GM12892 (cell line): ENCODE measurements at places on chromosomes 2 and 18.
A peak's percentile ranks its signal among the peaks of the same experiment; 100 is the strongest.

DNA sequence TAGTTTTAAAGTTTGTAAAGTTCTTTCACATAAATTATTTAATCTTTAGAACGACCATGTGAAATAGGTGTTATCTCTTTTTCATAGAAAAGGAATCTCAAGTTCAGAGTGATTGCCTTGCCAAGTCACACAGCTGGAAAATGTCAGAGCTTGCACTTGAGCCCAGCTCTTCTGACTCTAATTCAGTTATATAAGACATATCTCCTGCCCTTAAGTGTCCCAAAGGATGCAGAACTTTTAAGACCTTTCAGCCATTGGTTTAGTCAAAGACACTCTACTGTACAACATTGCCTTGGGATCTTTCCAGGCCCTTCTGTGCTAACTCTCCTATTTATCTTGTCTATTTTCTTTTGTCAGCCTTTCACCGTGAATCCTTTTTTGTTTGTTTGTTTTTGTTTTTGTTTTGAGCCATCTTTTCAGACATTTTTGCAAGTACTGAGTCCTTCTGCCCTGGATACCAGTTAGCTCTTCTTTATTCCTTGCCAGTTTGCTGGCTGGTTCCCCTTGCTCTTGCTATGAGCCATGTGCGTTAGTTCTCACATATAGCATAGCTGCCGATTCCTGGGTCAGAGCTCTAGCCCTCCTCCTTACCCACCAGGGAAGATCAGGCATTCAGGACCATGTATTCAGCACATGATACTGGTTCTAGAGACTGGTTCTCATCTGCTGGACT lies 160.0 kb upstream of the MYO3B start:
- no peak for DNase-seq

- no peak for DNase-seq
These were observed 56.0 kb downstream of the CELF4 start for GRCh38 chr18:37509600-37509999.

DNA sequence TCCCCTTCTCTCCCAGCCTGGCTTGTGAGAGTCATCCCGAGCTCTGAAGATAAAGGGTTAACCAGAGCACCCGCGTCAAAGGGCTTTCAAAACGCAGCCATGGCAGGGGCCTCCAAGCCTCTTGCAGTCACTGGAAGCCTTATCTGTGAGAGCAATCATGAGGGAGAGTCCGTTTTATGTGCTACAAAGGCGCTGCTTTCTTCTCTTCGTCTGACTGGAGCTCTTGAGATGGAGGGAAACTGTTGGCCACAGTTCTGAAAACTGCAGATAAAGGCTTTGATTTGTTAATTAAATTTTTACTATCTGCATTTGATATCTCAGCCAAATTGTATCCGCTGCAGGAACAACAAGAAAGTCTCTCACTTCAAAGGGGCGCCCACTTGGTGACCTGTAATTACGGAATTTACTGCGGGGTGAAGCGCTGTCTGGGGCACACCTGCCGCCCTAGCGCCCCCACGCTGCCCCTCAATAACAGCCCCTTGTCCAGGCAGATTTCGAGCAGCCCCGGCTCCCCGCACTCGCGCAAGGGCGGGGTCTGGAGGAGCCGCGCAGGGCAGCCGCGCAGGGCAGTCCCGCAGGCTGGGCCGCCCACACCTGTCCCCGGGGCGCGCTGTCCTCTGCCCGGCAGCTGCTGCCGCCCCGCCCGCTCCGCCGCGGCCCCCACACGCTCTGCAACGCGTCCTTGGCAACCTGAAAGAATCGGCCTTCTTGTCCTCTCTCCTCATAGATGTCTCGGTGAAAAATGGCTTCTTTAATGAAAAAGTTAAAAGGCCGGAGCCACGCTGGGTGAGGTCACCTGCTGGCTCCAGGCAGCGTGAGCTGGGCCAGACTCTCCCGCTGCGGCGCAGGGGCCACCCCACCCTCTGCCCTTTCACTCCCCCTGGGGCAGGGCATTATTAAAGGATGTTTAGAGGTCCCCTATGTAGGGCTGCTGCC lies 217.9 kb downstream of the VAPA start:
- DNase-seq = no peak

- no peak for DNase-seq
These were observed 60.4 kb downstream of the GRB14 start for GRCh38 chr2:164560902-164561301.

DNA sequence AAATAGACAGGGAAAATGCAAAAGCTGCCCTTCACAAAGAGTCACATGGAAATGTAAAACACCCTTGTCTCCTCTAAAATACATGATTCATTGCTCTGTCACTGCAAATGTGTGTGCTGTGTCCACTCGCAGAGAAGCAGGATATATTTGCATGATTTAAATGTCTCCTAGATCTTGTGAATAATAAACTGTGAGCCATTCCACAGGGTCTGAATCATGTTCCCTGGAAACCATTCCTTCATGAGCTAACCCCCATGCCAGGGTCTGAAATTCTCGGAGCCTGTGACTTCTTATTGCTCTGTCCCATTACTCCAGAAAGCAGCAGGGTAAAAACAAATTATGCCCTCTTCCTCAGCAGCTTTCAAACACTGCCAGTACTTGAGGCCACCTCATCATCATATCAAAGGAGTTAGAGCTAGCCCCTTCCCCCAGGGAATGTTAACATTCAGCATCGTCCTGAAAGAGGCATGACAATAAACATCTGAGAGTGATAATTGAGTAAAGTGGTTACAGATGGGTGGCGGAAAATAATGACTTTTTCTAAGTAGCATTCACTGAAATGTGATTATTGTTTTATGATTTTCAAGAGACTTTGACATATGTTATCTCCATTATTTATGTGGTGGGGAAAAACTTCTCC lies 11.7 kb upstream of the CNGA3 start:
- no peak for DNase-seq

- no peak for DNase-seq
These were observed 8.4 kb downstream of the GRP start for GRCh38 chr18:59228351-59228750.

- no peak for DNase-seq
These were observed 241.9 kb downstream of the PTPRM start for GRCh38 chr18:7808992-7809391.

GRCh38 chr18:59902993-59903610 lies 3.3 kb downstream of the PMAIP1 start:
- no peak for DNase-seq

GRCh38 chr2:25617948-25618646 lies 55.3 kb downstream of the DTNB start:
- DNase-seq = no peak

DNA sequence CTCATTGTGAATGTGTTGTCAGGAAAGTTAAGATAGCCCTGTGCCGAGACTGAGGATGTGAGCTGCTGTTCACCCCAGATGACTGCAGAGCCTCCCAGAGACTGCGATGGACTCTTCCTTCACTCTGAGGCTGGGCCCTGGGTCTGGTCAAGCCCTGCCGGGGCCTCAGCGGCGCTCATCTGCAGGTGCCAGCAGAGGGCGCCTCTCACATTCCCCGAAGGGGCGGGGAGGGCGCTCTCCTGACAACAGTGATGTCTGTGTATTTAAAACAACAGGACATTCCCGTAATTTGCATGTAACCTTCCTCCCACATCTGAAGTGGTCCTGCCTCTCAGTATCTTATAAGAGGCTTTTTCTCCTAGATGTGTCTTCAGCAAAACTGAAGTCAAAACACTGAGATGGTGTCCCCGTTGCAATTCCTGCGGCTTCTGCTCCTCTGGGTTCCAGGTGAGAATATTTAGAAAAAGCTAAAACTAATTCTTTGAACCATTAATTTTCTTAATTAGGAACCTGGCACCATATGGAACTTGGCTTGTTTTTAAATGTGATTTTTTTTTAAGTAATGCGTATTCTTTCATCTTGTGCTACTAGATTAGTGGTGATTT lies 1377.9 kb downstream of the RPIA start:
- peak; percentile 31 for DNase-seq

GRCh38 chr2:120777170-120777751 lies 41.6 kb downstream of the GLI2 start:
- DNase-seq = no peak

- DNase-seq = no peak
These were observed 52.0 kb downstream of the SLC25A12 start for GRCh38 chr2:171841996-171842395.

- DNase-seq = no peak
These were observed 35.3 kb upstream of the CCDC150 start for GRCh38 chr2:196604196-196604595.

DNA sequence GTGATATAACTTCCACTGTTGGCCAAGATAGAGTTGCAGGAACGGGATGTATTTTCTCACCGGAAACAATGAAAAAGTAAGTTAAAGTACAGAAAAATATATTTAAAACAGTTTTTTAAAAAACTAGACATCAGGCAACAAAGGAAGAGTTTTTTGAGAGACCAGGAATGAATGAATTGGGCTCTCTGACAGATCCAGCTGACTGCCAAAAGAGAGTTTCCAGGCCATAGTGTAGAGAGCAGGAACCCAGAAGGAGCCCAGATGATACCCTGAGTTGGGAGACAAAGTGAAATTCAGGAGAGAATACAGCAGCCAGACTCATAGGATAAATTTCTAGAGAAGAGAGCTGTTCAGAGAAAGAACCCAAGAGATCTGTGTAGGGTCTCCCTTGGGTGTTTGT lies 362.6 kb upstream of the SMIM21 start:
- no peak for DNase-seq

DNA sequence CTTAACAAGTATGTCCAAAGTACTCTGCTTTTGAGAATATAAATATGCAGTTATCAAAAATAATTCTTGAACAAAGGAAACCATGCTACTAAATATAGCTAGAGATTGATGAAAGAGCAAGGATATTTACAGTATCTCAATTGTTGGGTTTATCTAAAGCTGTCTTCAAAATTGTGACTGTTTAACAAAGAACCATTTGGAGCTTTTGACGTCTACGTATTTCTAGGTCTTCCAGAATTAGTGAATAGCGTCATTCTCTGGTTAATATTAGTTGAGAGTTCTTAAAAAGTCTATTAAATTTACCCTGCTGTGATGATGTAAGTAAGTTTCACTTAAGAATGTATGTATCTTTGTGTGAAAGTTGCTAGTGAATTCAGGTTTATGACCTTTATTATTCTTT lies 223.1 kb upstream of the SIX3 start:
- no peak for DNase-seq

DNA sequence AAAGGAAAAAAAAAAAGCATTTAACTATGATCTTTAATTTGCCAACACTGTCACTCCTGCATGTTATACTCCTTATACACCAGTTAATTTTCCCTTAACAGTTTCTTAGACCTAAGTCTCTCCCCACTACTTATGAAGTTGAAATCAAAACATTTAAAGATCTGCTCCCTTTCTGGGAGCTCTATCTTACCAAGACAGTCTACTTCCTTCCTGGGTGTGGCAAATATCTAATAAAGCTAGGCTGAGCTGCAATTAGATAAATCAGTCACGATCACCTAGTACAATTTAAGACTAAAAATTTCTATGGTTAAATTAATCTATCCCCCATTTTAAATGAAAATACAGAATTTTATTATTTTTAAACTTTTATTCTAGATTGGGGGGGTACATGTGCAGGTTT lies 33.4 kb downstream of the PUM2 start:
- DNase-seq = no peak

GRCh38 chr2:224957540-224958461 lies 84.5 kb downstream of the DOCK10 start:
- peak; percentile 36 for DNase-seq

GRCh38 chr2:14654835-14655282 lies 22.3 kb downstream of the LRATD1 start:
- no peak for DNase-seq

GRCh38 chr2:130831356-130831755 lies 5.4 kb upstream of the ARHGEF4 start:
- no peak for DNase-seq

DNA sequence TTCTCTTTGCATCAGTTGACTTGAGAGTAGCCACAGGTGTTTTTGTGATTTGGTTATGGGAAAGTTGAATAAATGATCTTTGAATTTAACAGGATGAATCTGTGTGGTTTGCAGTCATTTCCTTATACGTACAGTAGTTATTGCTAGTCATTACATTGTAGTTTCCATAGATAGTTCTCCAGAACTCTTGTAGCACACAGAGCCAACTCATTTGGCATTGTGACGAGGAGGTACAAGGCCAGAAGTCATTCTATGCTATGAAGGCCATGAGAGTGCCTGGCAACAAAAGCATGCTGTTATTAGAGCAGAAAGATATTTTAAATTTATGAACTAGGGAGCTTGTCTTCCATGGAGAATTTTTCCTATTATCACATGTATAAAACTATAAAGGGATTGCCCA lies 973.0 kb upstream of the CHAC2 start:
- no peak for DNase-seq

DNA sequence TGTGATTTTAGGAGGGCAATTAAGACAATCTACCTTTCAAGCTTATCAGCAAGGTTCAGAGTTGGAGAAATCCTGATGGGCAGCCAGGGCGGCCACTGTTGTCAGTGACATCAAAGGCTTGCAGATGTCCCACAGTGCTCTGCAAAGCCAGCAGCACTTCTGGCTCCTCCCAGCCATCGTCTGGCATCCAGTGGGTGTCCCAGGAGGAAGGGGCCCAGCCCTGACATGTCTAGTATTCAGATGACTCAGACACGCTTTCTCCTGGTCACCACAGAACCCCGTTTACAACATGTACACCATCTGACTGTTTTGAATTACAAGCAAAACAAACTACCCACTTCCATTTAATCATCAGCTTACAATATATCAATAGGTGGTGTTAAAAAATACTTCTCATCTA lies 61.4 kb downstream of the CYRIA start:
- DNase-seq = no peak

- no peak for DNase-seq
These were observed 772.6 kb downstream of the TSN start for GRCh38 chr2:122528061-122528460.

GRCh38 chr2:213932-214693 lies 49.7 kb downstream of the SH3YL1 start:
- DNase-seq = no peak

DNA sequence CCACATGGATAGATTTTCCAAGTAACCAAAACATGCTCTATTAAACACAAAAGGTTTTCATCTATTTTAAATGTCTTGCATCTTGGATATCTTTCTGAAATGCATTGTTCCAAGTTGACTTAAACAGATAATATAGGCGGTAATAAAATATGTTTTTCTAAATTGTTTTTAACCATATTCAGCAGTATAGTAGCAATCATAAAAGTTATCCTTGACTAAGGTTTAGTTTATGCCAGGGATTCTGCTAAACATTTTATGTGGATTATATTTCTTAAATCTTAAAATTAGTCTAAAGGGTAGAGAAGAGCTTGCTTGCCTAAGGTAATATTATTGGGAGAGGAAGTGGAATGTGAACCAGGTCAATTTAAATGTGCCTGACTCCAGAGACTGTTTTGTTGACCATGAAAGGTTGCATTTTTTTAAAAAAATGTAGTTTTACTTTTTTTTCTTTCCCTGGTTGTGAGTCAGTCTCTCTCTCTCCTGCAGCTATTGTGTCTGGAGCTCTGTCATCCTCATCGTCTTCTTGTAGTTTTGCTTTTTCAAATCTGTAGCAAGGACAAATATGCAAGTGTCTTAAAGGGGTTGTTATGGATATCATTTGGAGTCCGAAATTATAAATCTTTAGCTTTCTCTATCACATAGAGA lies 309.1 kb upstream of the COL3A1 start:
- DNase-seq = no peak

DNA sequence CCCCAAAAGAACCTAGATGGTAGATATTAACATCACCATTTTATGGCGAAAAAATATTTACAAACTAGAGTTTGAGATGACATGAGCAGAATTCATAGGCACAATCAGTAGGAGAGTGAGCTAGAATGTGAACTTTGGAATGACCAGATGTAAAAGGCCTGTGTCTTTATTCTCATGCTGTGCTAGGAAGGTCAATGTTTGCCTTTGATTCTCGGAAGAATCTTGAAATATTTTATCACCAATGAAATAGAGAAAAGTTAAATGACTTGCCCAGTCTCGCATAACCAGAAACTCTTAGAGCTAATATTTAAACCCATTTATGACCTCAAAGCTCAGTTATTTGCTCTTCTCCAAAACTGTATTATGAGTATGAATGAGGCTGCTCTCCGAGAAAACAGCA lies 9.2 kb upstream of the REG3G start:
- DNase-seq = no peak
